Cardiac septum (tissue), 1 donor: ENCODE measurements at places on chromosomes 7 and 10. TPM values are rescaled to one million over a fixed set of nuclear protein-coding genes. Genes with fewer than 3 reads are reported as not detected.

DNA sequence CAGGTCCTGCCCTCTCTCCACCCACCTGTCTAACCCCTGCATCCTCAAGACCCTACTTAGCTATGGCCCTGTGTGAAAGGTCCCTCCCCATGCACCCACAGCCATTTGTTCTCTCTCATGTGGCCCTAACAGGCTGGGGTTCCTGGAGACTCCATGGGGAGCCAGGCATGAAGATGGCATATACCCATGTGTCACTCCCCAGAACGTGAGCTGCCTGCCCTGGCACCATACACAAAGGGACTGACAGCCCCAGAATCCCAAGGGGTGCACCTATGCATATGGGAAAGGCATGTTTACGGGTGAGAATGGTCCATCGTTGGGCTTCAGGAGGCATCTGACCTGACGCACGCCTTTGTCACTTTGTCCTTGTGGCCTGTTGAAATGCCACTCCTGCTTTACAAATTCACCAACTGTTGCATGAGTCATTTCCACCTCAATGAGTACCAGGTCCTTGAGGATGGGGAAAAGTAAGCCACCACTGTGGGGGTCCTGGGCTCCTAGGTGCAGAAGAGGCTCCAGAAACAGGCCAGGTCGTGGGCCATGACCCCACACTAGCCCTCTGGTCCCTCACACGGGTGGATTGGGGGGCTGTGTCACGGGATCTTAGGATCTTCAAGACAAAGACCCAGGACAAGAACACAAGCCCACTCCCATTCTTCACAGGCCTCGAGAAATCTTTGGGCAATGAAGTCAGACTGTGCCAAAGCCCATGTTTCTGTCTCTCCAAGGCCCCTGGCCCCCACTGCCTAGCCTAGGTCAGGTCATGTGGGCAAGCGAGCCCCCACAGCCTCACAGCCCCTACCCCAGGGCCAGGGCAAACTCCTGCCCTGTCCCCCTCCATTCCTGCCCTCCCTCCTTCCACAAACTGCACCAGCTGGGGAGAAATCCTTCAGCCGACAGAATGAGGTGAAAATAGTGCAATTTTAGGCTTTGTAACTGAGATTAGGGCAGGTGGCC lies 8.6 kb downstream of the GPRIN2 start:
- peak; percentile 78 for DNase-seq

Gene ADRA2A
- total RNA-seq = 1.1 TPM

DNA sequence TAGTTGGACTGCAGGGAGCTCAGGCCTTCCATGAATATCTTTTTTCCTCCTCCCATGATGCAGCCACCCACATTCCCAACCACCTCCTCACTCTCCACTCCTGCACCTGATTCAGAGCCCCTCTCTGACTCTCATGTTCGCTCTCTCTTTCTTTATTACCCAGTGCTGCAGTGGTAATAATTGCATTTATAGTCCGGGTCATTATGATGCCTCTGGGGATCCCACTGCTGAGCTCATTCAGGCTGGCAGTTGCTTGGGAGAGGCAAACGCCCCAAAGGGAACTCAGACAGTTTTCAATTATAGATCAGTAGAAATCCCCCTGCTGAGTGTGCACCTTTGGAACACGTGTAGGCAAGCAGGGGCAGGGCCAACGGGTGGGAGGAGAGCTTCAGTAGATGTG lies 953.0 kb downstream of the GRID1 start:
- no peak for DNase-seq

- DNase-seq = no peak
Observed at GRCh38 chr10:105139363-105139896, 498.3 kb downstream of the SORCS3 start.

GRCh38 chr10:110547139-110547761 lies 20.2 kb upstream of the SMC3 start:
- no peak for DNase-seq

Gene TRIM50
- total RNA-seq = not detected

DNA sequence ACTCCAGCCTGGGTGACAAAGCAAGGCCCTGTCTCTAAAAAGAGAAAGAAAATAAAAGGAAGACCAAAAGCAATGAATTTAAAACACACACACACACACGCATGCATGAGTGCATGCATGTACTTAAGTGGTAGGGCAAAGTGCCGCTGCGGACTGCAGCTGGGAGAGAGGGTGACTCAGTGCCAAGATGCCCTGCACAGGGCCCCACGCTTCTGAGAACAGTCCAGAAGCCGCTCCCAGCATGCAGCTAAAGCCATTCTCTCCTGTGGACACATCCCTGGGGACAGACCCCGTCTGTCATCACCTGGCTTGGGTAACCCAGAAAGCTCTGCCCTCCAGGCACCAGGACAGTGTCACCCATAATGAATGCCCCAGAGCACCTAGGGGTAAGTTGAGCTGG lies 61.0 kb upstream of the MYL10 start:
- no peak for DNase-seq

Gene PRKCQ
- 0.24 TPM for total RNA-seq

- no peak for DNase-seq
Observed at GRCh38 chr10:62589689-62590088, 214.8 kb upstream of the ADO start.
